Upper lobe of left lung (tissue), 6 donors: ENCODE measurements at places on chromosomes 6 and 20. TPM values are rescaled to one million over a fixed set of nuclear protein-coding genes. Genes with fewer than 3 reads are reported as not detected.

DNA sequence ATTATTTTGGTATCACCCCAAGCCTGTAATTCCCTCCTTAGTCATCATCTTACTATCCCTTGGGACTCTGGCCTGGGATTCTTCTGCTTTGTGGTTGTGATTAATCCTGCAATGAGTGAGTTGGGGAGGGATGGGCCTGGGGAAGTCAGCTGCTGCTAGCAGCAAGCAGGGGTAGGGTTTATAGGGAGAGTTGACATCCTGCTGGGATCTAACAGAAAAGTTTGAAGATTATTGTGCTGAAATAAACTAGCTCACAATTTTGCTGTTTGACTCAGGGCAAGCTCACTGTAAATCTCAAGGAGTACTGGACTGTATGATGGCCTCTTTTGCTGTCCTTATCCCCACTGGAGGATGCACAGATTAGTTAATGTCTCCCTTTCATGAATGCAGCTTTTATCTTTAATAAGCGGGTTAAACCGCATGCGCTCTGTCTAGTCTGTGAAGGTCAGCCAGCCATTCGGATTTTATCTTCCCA lies 83.4 kb downstream of the JARID2 start:
- DNase-seq, result no peak

- no peak for DNase-seq
Observed at GRCh38 chr6:42503894-42504293, 52.2 kb upstream of the TRERF1 start.

GRCh38 chr6:51554029-51554428 lies 533.4 kb downstream of the PKHD1 start:
- DNase-seq, result no peak

DNA sequence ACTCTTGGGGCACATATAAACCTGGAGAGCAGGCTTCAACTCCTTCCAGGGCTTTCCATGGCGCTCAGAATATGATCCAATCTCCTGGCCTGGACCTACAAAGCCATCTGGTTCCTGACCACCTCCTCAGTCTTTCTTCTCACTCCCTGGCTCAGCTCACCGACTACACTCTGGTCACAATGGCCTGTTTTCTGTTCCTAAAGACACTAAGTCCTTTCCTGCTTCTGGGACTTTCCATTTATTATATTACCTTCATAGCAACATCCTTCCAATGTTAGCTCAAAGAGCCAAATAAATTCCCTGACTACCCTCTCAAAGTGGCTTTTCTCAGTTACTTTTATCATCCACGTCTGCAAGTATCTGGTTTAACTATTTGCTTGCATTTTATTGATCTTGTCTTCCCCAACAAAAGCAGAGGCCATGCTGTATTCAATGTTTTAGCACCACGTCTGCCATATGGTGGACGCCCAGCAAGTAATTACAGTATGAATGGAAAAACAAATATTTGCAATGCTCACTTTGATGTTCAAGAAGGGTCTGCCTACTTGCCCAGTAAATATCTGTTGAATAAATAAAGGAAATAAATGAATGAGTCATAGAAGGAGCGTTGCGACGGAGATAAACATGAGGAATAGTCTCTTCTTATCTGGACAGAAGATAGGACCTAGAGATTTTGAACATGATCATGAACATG lies 328.4 kb downstream of the ESR1 start:
- no peak for DNase-seq

HSD17B8 gene
- 8.2 TPM for total RNA-seq

- no peak for DNase-seq
Observed at GRCh38 chr20:24777746-24778145, 171.3 kb upstream of the CST7 start.

OPRL1 gene
- total RNA-seq, result 2.6 TPM

DNA sequence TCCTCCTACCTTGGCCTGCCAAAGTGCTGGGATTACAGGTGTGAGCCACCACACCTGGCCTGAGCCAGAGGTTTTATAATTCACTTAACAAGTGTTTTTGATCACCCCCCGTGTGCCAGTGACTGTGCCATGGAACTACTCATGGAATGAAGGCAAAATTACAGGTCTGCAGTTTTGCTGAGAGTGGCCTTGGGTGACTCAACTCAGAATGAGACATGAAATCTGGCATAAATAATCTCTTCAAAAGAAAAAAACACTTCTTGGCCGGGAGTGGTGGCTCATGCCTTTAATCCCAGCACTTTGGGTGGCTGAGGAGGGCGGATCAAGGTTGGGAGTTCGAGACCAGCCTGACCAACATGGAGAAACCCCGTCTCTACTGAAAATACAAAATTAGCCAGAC lies 166.9 kb upstream of the SALL4 start:
- DNase-seq, result no peak

- DNase-seq, result no peak
Observed at GRCh38 chr20:60867589-60867988, 384.5 kb upstream of the CDH4 start.

PTCRA gene
- total RNA-seq, result 5.7 TPM

GRCh38 chr20:31605902-31606803 lies 1.1 kb downstream of the ID1 start:
- peak; percentile 31 for DNase-seq

DNA sequence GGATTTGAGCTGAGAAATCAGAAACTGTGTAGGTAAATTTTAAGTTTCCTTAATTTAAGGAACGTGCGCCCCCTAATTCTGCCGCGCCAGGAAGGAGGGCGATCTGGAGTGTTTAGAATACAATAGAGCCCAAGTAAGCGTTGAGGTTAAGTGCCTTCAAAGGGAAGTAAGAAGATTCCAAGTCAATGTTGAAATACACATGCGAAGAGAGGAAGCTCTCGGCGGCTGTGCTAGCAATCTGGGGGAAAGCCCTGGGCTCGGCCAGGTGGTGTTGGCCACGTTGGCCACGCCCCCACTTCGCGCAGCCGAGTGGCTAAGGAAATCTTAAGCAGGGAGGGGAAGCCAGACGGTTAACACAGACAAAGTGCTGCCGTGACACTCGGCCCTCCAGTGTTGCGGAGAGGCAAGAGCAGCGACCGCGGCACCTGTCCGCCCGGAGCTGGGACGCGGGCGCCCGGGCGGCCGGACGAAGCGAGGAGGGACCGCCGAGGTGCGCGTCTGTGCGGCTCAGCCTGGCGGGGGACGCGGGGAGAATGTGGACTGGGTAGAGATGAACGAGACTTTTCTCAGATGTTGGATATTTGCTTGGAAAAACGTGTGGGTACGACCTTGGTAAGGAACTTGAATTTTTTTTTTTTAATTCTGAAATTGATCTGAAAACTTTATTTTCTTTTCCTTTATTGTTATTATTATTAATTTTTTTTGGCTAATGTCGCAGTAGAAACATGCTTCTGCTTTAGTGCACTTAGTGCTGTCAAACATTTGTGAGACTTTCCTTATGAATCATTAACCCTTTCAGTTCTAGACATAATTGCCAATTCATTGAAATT lies at the start of gene PRDM1:
PRDM1 (plus strand) TSS at position 353 of the 830 bp plus-strand sequence; CDS start at position 571, 218 bp downstream.
- DNase-seq, result peak; percentile 95

DNA sequence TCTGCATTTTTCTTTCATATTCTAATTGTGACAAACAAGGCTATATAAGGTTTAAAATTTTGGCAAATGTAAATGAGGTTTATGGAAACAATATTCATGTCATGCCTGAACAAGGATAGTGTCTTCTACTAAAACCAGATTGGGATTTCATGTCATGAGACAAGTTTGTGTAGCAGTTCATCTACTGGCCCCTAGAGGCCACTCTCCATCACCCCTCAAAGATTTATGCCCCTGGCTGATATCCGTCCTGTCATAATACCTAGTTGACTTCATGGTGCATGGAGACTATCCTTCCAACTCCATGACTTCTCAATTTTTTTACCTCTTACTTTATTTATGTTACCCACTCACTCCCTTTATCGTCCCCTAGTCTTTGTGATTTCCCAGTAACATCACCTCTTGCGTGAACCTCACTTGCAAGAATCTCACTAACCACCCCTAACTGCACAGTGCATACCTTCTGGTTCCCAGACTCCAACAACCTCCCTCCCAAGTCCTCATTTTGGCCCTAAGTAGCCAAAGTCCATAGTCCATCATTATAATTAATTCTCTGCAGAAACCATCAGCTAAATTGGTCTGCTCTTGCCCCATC lies 179.8 kb downstream of the TASP1 start:
- DNase-seq, result no peak

ERMARD gene
- 16.8 TPM for total RNA-seq

- DNase-seq, result no peak
Observed at GRCh38 chr6:169776379-169776778, 25.0 kb downstream of the ERMARD start.

TAPBP gene
- 221 TPM for total RNA-seq
